ENCODE measurements at places on chromosomes 12 and 14.

- no peak for DNase-seq
Measured at GRCh38 chr12:94745562-94745961, 95.2 kb upstream of the TMCC3 start.

- peak; percentile 49 for DNase-seq
Measured at GRCh38 chr14:63045612-63046320, 508 bp upstream of the KCNH5 start.

- no peak for DNase-seq
Measured at GRCh38 chr14:65860956-65861611, 448.6 kb downstream of the FUT8 start.

DNA sequence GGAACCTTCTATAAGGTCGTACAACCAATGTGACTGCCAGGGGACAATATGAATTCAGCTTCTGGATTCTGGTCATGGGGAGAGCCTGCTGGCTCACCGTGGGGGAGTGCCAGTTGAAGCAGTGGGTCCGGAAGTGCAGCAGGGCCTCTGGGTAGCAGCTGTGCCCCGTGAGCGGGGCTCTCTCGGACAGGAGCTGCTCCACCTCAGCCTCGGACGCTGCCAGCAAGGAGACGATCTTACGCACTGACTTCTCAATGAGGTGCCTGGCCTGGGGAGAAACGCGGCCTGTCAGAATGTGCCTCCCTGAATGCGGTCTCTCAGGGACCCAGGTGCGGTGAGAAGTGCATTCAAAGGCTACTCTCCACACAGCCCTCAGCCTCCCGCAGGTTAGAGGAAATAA lies 42.0 kb downstream of the LGMN start:
- peak; percentile 10 for DNase-seq

- DNase-seq, result no peak
Measured at GRCh38 chr12:88836156-88836555, 255.9 kb upstream of the KITLG start.

- DNase-seq, result no peak
Measured at GRCh38 chr14:96538097-96538989, 36.2 kb downstream of the PAPOLA start.

DNA sequence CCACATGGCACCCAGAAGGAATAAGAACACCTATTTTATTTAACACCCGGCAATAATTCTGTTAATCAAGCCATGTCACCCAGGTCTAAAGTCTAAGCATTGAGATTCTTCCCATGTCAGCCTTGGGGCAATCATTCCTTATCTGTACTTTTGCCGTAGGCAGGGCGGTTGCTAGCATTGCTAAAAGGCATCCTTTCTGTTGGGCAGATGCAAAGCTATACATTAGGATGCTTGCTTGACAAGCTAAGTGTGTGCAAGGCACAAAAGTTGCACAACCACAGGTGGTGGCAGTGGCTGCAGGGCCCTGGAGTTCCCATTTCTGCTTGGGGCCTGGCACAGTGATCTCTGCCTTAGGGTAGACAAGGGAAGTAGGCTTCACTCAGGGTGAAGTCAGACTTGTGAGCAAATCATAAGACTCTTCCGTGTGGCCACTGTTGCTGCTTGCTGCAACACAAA lies 12.5 kb upstream of the GALNT6 start:
- DNase-seq, result no peak

DNA sequence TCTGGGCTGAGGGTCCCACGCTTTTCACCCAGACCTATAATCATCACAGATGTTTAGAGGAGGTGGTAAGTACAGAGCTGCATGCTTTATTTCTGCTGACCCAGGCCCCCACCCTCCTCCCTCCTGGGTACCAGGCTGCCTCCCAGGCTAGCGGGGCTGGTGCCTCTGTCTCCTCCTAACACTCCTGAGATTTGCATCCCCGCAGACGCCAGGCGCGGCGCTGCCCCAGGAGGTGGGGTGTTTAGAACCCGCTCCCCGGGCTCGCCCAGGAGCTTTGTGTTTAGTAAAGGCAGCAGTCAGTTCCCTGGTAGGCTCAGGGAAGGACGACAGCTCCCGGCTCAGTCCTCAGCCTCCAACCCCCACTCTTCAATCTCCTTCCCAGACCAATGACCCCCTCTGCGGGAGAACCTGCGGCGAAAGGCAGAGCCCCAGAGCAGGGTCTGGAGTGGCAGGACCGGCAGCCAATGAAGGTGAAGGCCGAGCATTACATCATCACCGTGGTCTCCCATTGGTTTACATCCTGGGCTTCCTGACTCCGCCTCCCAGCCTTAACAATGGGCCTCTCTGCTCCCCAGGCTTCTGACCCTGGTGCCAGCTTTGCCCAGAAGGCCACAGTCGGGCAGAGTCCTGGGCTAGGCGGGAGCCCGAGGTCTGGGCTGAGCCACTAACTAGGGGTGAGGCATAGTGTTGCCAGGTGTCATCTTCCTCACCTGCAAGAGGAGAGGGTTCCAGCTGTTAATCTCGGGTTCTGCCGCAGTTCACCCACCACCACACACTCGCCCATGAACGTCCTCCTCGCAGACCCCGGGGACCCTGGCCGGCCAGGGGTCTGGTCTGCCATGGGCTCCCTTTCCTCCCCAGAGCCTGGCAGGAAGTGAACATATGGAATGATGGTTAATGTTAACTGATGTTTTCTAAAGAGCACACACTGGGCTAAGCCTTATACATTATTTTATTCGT lies 57.5 kb downstream of the CALM1 start:
- peak; percentile 80 for DNase-seq

GRCh38 chr14:73751157-73751691 lies 37.0 kb upstream of the PNMA1 start:
- DNase-seq, result peak; percentile 33

DNA sequence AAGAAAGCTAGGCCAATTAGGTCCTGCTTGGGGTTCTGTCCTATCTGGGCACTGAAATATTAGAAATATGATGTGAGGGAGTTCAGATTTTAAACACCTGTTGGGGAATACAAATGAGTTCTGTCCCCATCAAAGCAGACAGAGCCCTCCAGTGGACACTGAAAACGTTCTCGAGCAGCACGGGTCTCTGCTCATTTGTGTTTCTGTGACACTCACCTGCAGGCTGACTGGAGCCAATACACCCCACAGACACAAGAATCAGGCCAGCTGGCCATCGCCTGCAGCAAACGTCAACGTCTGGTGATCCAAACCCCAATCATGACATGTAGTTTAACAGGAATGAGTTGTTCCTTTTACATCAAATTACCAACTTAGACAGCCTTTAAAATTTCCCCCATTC lies 493.4 kb upstream of the TMEM132C start:
- no peak for DNase-seq

DNA sequence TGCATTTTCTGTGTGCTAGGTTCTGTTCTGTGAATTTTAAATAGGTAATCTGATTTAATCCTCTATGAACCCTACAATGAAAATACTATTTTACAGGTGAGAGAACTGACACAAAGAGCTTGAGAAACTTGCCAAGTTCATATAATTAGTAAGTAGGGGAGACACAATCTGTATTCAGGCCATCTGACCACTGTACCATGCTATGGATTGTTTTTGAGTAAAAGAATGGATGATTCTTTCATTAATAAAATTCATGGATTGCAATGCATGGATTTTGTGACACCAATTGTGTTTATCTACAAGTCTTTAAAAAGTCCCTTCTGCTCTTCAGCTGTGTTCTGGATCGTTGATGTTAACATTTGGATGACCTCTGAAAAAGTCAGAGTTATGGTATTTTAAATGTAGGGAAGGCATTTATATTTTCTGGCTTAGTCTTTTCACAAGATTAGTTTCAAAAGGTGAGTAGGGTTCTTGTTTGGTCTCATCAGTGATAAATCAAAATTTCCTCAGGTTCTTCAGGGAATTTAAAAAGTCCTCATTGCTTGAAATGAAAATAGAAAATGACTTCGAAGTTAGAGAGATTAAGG lies 15.4 kb upstream of the DYRK2 start:
- DNase-seq, result no peak

DNA sequence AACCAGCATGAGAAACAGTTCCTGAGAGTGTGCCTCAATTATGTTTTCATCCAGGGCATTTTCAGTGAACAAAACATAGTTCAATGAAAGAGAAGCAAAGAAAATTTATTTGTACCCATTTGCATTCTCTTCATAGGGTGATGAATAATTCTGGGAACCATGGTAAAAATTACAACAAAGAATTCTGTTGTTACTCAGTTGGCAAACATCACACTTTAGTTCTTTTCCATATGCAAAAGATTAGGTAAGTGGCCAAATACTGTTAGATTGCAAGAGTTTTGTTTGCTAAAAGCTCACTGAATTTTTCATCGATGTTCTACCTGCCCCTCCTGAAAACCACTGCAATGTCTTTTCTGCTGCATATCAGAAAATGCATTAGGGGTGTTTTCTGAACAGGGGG lies 132.4 kb upstream of the RGS6 start:
- DNase-seq, result no peak

DNA sequence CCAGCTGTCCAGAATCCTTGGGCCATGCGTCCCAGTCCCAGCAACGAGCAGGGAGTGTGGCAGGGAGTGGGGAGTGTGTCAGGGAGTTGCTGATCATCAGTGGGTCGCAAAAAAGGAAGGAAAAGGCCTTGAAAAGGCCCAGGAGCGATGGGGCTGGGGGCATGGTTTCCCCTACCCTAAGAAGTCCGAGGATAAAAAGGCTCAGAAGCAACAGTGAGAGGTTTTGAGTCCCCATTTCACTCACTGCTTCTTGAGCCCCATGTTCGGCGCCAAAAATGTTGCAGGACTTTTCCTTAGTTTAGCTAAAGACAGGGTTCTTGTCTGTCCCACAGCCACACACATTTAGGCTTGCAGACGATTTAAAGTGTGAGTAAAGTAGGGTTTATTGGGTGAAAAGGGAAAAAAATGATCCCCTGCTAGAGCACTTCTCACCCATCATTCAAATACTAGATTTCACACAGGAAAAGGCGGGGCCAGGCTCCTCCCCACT lies 189.5 kb downstream of the KCNC2 start:
- DNase-seq, result no peak

DNA sequence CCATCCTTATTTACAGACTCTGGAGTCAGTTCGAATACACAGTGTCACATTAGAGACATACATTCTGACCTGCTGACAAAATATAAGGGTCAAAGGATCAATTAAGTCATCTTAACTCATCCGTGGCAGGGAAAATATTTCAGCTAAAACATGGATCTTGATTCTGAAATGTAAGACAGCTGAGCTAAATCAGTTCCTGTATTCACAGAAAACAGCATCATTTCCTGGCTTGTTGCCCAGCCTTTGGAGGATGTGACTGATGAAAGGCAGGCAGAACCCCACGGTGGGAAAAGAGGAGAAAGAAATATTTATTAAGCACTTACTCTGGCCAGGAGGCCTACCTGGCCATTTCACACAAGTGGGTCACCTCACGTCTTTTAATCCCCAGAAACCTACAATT lies 101.9 kb downstream of the GAS2L3 start:
- DNase-seq, result no peak

- no peak for DNase-seq
Measured at GRCh38 chr12:82625523-82625922, 61.2 kb upstream of the TMTC2 start.

- no peak for DNase-seq
Measured at GRCh38 chr12:45010059-45010458, 40.8 kb downstream of the DBX2 start.

DNA sequence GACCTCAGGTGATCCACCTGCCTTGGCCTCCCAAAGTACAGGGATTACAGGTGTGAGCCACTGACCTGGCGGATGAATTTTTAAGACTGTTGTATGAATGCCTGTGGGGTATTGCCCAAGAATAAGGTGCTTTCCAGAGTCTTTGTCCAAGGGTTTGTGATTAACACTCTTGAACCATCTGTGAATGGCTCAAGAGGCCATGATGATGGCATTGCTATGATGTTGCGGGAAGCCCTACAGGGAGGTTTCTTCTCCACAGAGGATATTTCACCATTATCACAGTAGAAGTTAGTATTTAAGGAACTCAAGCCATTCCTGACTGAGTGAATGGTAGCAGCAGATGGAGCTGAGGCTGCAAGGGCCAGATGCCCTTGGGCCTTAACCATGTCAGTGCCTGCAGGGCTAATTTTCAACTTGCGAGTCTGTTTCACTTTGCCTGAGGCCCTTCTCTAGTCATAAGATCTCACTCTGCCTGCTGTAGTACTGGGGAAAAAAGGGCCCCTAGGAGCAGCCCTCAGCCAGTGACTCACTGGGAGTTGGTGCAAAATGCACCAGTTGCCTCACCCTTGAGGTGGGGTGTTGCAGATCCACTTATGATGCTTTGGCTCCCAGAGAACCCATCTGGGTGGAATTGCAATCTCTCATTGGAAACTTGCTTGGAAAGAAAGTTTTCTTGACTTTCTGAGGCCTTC lies 108.6 kb upstream of the FLRT2 start:
- DNase-seq, result no peak

- no peak for DNase-seq
Measured at GRCh38 chr12:43742106-43742505, 16.5 kb downstream of the PUS7L start.

DNA sequence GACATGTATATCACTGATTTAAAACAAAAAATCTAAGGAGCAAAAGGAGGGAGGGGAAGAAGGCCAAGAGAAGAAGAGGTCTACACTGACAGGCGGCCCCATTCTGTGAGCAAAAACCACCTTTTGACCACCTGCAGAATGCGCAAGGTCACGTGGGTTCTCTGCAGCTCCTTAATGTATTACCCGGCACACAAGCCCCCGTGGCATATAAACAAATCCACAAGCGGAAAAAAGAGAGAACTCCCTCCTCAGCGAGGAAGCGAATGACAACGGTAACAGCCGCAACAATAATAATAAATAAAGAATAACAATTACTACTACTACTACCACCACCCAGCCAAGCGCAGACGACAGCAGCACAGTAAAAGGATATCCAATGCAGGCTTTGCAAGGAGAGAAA lies 1.3 kb downstream of the KSR2 start:
- DNase-seq, result no peak

GRCh38 chr12:2739832-2740641 lies 54.7 kb upstream of the FKBP4 start:
- no peak for DNase-seq
